ENCODE measurements at places on chromosomes 6 and 20.

GRCh38 chr6:273551-274058 is 18.7 kb upstream of the DUSP22 start:
- no peak for DNase-seq

DNA sequence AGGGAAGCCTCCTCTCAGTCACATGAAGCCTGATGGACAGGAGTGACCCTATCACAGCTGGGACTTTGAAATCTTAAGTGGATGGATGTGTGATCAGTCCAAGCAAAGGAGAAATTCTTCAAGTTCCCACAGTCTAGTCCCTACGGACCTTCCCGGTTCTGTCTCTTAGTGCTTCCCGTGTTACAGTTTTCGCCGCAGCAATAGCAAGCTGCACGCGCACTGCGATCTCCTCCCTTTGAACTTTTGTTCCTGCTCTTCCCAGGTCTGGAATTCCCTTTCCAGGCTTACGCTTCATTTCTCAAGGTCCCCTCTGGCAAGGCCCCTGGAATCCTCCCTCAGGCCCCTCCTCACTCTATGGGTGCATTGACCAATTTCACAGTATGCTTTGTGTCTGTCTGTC is 89.2 kb downstream of the VEGFA start:
- DNase-seq, result no peak

GRCh38 chr6:105994591-105995390 is 91.3 kb upstream of the PRDM1 start:
- DNase-seq, result no peak

GRCh38 chr20:2829376-2829775 is 11.1 kb downstream of the PCED1A start:
- no peak for DNase-seq

- no peak for DNase-seq
Observed at GRCh38 chr6:83193747-83194566, 800 bp downstream of the RWDD2A start.
